ENCODE measurements at places on chromosomes 11 and 22. TPM values are rescaled to one million over a fixed set of nuclear protein-coding genes. Genes with fewer than 3 reads are reported as not detected.

DNA sequence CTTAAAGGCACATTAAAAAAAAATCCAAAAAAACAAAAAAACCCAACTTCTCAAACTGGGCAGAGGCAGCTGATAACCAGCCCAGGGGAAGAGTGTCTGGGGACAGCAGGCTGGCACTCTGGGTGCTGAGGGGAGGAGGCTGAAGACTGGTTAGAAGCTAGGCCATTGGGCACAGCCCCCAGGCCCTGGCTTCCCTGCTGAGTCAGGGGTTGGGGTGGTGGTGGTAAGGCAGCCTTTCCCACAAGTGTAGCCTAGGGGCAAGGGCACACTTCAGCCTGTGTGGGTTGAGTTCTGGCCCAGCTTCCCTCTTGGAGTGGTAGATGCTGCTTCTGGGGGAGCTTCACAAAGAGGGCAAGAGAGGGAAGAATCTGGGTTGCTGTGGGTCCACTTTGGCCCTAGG is 16.3 kb upstream of the ARFGAP3 start:
- H3K27ac ChIP-seq = no peak overlapping the region
- H3K36me3 ChIP-seq = no peaks in the 10 kb centered on the region
- H3K4me1 ChIP-seq = peaks cover 3% of the 10 kb centered on the region
- peak; percentile 9 for DNase-seq
- H3K27me3 ChIP-seq = no peaks in the 10 kb centered on the region

- H3K4me1 ChIP-seq = no peaks in the 10 kb centered on the region
- H3K27ac ChIP-seq = no peak overlapping the region
These were observed 65.5 kb upstream of the NUP160 start for GRCh38 chr11:47913529-47914244.

DNA sequence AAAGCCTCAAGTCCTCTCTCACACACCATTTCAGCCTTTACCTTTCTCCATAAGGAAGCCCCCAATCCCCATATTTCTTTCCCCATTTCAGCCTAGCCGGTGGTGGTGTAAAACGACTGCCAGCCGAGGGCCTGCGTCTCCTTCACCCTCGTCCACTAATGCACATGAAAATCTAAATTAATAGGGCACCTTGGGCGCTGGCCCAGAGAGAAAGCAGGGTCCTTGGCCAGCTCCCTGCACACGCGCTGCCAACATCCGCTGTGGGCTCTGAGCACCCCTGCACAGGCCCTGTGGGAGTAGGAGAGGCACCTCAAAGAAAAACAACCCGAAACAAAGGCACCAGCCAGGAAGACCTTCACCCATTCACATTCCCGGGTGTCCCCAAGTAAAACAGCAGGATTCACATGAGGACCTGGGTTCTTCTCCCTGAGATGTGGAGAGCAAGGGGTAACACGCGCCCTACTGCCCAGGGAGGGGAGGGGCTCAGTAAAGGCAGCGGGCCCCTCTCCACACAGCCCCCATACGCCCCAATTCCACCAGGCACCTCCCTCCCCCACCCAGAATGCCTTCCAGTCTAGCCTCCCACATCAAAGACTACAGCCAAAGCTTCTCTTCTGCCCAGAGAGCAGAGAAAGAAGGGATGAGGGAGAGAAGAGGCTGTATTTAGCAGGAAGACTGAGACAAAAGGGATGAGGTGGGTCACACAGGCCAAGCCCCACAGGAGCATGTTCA is 79.0 kb downstream of the MICAL3 start:
- no peak for DNase-seq
- H3K27me3 ChIP-seq = no peaks in the 10 kb centered on the region
- H3K36me3 ChIP-seq = no peaks in the 10 kb centered on the region

DNA sequence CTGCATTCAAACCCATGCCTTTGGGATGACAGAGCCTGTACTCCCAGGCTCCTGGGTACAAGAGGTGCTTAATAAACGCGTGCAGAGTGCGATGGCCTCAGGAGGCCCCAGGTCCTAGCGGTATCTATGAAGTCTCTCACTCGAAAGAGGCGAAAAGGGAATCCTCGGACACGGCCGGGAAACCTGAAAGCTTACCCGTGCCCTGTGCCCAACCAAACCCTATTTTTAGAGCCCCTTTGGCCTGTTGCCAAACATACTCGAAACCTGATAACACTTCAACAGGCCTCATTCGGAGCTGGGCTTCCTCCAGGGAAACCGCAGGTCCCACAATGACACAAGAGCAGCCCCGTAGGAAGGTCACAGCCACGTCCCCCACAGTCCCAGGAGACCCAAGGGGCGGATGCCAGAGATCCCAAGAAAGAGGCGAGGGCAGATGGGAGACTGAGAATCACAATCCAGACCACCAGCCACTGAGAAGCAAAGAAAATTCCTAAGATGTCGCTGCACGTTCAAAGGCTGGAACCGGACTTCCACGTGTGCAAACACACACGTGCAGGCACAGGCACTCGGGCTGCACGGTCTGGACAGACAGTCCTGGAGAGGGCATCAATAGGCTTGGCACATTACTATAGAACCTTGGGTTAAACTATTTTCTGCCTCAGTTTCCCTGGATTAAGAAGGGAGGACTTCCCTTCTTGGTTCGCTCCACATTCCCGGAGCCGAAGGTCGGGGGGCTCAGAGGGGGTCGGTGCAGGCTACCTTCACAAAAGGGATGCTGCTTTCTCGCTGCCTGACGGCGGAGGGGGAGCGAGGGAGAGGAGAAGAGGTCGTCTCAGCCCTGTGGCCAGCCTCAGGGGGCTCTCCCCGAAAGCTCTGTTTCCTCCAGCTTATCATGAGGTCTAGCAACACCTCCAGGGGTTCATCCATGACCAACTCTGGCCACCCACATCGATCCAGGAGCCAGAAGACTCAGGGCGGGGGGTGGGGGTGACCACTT is 8.2 kb downstream of the PDGFB start:
- peaks cover 30% of the 10 kb centered on the region for H3K4me1 ChIP-seq
- H3K27me3 ChIP-seq = no peaks in the 10 kb centered on the region
- H3K36me3 ChIP-seq = peaks cover 3% of the 10 kb centered on the region
- H3K27ac ChIP-seq = no peak overlapping the region
- H3K4me3 ChIP-seq = no peak overlapping the region

GRCh38 chr11:2399488-2400068 is 972 bp upstream of the TSSC4 start:
- peak overlapping the region; percentile 85 for H3K27ac ChIP-seq
- no peak for DNase-seq
- peaks cover 5% of the 10 kb centered on the region for H3K36me3 ChIP-seq
- H3K4me3 ChIP-seq = peak overlapping the region; percentile 87

The DEFB131B gene
- total RNA-seq = not detected

- peak overlapping the region; percentile 78 for H3K4me3 ChIP-seq
- peaks cover 12% of the 10 kb centered on the region for H3K4me1 ChIP-seq
- no peaks in the 10 kb centered on the region for H3K27me3 ChIP-seq
- no peak overlapping the region for H3K27ac ChIP-seq
- DNase-seq = no peak
These were observed 762 bp downstream of the CRELD2 start for GRCh38 chr22:49918911-49919881.

- no peak for DNase-seq
- H3K4me3 ChIP-seq = no peak overlapping the region
- no peaks in the 10 kb centered on the region for H3K36me3 ChIP-seq
- H3K27ac ChIP-seq = no peak overlapping the region
- no peaks in the 10 kb centered on the region for H3K4me1 ChIP-seq
These were observed 220.4 kb upstream of the RAG2 start for GRCh38 chr11:36818410-36818809.

DNA sequence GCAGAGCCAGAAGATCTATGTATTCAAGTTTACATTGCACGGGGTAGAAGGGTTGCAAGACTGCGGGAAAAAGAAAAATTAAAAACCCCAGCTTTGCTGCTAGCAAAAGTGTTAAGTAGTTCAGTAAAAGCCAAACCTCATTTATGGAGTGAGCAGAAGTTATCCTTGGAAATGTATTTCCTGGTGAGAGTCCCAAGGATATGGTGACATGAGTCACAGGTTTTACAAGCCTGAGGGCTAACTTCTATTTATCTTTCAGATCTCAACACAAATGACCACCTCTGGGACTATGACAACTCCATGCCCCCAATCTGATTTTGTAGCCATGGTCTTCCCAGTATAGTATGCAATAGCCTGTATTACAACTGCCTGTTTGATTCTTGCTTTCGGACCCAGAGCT is 26.1 kb downstream of the ABTB2 start:
- H3K27me3 ChIP-seq = no peaks in the 10 kb centered on the region
- peaks cover 50% of the 10 kb centered on the region for H3K4me1 ChIP-seq
- DNase-seq = peak; percentile 83
- peak overlapping the region; percentile 80 for H3K27ac ChIP-seq
- H3K4me3 ChIP-seq = peak overlapping the region; percentile 10
- H3K36me3 ChIP-seq = no peaks in the 10 kb centered on the region

- no peaks in the 10 kb centered on the region for H3K27me3 ChIP-seq
- H3K27ac ChIP-seq = peak overlapping the region; percentile 15
These were observed 29.5 kb downstream of the DKK3 start for GRCh38 chr11:11978792-11979487.

DNA sequence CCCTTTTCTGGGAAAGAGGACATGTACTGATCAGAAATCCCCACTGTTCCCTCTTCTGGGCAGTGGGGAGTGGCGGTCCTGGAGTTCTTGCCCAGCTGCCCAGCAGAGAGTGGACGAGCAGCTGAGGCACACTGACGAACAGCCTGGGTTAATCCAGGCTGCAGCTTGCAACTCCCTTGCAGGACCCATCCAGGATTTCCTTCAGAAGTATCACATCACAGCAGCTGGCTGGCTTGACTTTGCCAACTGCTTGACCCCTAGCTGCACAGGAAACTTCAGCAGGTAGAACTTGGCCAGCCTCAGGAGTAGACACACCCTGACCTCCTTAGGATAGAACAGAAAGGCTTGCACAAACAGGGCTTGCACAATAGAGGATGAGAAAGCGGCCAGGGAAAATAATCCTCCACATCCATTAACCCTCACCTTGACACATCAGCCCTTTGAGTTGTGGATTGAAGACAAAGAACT is 27.9 kb upstream of the FZD4 start:
- no peak overlapping the region for H3K27ac ChIP-seq
- H3K4me1 ChIP-seq = peaks cover 4% of the 10 kb centered on the region
- H3K36me3 ChIP-seq = no peaks in the 10 kb centered on the region
- DNase-seq = peak; percentile 48
- H3K27me3 ChIP-seq = no peaks in the 10 kb centered on the region
- H3K4me3 ChIP-seq = no peak overlapping the region

The TNNT3 gene
- total RNA-seq = not detected
